Hindlimb muscle (tissue), 1 donor: ENCODE measurements at places on chromosomes 16 and 17. TPM values are rescaled to one million over a fixed set of nuclear protein-coding genes. Genes with fewer than 3 reads are reported as not detected.

Gene HID1
- polyA plus RNA-seq, result 7.9 TPM

Gene PMP22
- 189 TPM for polyA plus RNA-seq

Gene ACSM2B
- polyA plus RNA-seq, result 0.41 TPM

Gene STUB1
- polyA plus RNA-seq, result 94.0 TPM

Gene GAN
- polyA plus RNA-seq, result 2.6 TPM

Gene KRTAP2-1
- not detected for polyA plus RNA-seq

Gene ANKS4B
- not detected for polyA plus RNA-seq

Gene RTN4RL1
- 2.9 TPM for polyA plus RNA-seq
